ENCODE measurements at places on chromosomes 1 and 21.

DNA sequence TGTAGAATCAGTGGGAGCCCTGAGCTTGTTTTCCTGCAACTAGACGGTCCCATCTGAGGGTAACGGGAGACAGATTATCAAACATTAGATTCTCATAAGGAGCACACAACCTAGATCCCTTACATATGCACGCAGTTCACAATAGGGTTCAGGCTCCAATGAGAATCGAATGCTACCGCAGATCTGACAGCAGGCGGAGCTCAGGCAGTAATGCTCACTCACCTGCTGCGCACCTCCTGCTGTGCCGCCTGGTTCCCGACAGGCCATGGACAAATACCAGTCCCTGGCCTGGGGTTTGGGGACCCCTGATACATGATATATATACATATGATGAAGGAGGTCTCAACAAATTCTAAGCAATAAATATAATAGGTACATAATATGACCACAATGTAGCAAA lies 19.7 kb upstream of the SMIM12 start:
- no peak for DNase-seq

GRCh38 chr21:43864313-43864961 lies 586 bp upstream of the AGPAT3 start:
- DNase-seq, result peak; percentile 30

DNA sequence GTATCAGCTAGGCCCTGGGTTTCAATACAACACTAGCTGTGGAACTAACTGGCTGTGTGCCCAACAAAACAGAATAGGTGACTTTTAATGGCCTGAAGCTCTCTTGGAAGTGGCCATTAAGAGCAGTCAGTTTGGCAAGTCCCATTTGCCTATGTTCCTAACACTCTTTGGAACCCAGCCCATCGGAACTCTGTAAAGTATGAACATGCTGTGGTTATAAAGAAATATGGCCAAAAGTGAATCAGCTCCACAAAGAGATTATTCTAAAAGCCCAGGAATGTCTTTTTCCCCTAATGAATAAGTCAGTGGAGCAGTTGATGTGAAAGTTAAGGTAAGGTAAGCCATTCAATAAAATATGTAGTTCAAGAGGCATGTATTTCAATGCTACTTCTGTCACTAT lies 223.7 kb upstream of the ADAMTS5 start:
- no peak for DNase-seq

DNA sequence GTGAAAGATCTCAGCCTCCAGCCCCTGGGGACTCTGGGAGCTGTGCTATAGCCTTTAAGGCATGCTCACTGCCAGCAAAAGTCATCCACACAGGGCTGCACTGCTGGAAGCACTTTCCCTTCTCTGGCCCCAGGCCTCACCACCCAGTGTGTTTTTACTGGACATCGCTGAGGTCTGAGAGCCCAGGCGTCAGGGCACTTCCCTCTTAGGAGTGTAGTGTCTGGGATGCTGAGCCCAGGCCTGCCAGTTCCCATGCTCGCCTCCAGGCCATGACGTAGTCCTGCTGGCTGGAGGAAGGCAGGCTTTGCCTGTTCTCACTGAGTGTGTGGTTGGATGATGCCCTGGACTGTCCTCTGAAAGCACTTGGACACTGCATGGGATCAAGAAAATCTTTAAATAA lies 101.2 kb downstream of the GDAP2 start:
- no peak for DNase-seq

- no peak for DNase-seq
Measured at GRCh38 chr1:59419361-59420140, 122.7 kb downstream of the FGGY start.

DNA sequence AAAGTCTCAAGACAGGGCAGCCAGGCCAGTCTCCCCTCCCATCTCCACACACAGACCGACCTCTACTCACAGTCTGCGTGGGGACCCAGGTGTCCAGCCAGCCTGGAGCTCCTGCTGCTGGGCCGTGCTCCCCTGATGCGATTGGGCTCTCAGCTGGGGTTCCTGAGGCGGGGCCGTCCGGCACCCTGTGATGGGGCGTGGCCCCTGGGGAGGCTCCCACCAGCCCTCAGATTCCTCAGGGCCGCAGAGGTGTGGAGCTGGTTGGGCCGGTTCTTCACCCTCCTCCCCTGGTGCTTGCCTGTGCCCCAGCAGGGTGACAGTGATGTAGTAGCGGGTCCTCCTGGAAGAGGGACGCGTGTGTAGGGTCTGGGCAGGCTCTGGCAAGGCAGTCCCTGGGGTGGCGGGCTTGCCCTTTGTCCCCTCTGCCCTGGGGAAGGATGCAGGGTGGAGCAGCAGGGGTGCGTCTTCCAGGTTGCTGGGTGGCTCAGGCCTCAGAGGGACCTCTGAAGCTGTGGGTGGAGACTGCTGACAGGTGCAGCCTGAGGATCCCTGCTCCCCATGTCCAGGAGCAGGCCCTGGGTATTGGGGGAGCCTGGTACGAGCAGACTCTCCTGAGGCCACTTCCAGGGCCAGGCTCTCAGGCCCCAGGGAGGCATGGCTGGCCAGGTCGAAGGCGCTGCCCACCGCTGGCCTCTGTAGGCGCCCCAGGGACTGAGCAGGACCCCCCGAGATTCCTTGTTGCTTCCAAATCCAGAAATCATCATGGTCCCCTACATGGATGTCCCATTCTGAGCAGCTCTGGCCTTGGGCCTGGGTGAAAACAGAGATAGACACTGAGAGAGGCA lies at the start of gene CRYBG2:
Gene CRYBG2 (minus strand): TSS at position 155 of the 845 bp plus-strand sequence. CDS start 7,473 bp downstream, outside the sequence.
- DNase-seq, result no peak

- no peak for DNase-seq
Measured at GRCh38 chr1:50066806-50067205, 41.9 kb upstream of the ELAVL4 start.

DNA sequence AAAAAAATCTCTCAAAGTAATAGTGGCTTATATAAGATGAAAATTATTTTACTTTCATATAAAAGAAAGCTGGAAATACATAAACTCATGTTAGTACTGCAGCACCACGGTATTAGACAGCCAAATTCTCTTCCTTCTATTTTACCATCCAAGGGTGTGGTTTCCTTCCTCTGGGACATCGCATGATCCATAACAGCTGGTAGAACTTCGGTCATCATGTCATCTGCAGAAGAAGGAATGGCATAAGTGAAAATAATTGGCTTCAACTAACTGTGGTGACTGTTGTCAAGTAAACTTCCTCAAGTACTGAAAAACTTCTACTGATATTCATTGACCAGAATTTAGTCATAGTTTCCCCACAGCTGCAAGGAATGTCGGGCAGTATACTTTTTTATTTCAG lies 28.3 kb upstream of the IFI44L start:
- DNase-seq, result no peak

GRCh38 chr1:214135886-214136285 lies 145.1 kb upstream of the SMYD2 start:
- DNase-seq, result no peak

- DNase-seq, result no peak
Measured at GRCh38 chr1:196477262-196477661, 131.0 kb downstream of the KCNT2 start.

DNA sequence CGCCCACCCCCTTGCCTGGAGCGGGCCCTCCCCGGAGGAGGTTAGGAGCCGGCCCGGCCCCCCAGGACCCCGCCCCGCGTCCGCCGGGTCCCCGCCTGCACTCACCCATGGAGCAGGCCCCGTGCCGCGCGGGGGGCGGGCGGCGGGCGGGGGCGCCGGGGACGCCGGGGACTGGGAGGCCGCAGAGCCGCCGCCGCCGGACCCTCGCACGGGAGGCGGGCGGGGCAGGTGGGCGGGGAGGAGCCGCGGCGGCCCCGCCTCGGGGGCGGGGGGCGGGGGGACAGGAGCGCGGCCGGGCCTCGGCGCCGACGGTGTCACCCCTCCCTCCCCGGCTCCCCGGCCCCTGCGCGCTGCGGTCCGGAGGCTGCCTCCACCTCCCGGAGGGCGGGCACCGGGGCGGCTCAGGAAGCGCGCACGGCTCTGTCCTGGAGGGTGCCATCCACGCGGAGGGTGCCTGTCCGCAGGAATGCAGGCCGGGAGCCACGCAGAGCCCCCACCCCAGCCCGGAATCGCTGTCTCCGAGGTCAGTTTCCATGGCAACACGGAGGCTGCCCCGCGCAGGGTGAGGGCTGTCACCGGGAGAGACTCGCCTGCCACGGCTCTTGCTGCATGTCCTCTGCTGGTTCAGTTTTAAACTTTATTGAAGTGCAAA lies 5.9 kb upstream of the PLEKHG5 start:
- DNase-seq, result peak; percentile 50

- DNase-seq, result peak; percentile 18
Measured at GRCh38 chr1:151199873-151200581, 1.7 kb downstream of the PIP5K1A start.

DNA sequence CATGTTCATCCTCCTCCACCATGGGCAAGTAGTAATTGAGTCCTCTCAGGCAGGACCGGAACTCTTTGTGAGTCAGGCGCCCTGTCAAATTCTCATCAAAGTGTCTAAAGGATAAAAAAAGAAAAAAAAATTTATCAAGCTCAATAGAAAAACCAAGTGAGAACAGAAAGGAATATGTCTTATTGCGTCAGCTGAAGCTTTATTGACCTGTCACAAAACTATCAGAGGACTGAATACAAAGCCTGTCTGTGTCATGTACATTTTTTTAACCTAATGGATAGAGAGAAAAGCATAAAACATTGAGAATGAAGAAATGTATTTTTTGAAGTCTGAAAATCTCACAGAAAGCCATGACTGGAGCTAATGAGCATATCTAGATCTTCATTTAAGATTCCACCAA lies 8.7 kb downstream of the OR10Z1 start:
- DNase-seq, result no peak

DNA sequence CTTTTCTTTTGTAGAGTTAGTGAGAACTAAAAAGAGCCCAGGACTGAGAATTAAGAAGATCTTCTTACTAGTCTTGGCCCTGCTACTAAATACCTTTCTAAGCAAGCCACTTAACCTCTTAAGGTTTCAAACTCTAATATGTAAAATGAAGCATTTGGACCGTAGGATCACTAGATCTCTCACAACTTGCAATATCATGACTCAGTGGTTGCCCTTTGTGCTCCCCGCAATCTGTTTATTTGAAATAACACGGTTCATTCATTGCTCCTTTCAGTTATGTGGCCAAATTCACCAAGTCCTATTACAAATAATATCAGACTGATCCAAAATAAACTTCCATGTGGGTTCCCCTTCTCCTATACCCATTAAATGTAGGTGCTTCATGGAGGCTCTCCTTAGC lies 10.8 kb downstream of the PALMD start:
- DNase-seq, result no peak

DNA sequence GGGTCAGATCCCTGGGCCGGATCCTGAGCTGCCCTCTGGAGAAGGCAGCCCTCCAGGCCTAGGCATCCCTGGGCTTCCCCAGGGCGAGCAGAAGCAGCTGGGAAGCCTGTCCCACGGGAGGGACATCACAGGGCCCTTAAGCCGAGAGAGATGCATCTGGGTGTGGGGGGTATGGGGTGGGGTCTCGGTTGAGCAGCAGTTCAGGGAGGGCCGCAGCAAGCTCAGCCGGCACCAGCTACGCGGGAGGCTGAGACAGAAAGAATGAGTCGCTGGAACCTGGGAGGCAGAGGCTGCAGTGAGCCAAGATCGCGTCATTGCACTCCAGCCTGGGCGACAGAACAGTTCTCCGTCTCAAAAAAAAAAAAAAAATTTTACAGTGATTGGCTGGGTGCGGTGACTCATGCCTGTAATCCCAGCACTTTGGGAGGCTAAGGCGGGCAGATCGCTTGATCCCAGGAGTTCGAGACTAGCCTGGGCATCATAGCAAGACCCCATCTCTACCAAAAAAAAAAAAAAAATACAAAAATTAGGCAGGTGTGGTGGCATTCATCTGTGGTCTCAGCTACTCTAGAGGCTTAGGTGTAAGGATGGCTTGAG lies 37.7 kb downstream of the RRP1 start:
- DNase-seq, result no peak

- DNase-seq, result no peak
Measured at GRCh38 chr21:45393021-45393420, 11.9 kb upstream of the COL18A1 start.

GRCh38 chr1:198636391-198636790 lies 2.4 kb upstream of the PTPRC start:
- DNase-seq, result no peak

GRCh38 chr1:107451715-107452114 lies 310.9 kb downstream of the NTNG1 start:
- no peak for DNase-seq

GRCh38 chr1:6651909-6652308 lies 27.2 kb downstream of the THAP3 start:
- no peak for DNase-seq

DNA sequence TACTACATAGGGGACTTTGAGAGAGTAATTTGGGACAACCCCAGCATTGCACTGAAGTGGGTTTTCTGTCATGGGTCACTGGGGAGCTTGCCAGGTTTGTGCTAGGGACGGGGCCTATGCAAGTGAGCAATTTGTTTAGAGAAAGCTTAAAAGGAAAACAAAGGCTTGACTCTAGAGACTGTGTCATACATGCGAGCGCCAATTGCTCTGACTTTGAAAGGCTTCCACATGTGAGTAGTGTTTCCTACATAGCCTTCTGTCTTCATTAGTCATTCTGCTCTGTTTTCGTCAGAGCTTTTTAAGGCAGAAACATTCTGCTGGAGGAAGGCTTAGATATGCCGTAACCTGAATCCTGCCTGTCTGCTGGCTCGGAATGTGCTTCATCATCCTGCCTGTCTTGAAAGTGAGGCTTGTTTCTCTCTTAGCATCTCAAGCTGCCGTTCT lies 28.4 kb downstream of the TRIM45 start:
- DNase-seq, result no peak

DNA sequence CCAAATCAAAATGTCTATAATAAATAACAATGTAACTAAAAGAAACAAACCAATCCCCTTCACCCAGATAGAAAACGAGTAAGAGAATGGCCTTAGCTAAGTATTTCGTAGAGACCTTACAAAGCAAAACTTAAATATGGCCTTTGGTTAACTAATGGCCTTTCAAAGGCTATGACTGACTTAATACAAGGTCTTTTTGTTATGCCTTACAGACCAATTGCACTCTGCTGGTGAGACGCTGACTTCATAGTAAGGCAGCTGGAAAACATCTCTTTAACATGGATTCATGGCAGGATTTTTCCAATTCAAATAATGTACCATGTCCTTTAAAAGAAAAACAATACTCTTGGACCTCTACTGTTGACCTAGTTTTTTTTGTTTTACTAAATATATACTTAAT lies 15.8 kb upstream of the TBCE start:
- no peak for DNase-seq

DNA sequence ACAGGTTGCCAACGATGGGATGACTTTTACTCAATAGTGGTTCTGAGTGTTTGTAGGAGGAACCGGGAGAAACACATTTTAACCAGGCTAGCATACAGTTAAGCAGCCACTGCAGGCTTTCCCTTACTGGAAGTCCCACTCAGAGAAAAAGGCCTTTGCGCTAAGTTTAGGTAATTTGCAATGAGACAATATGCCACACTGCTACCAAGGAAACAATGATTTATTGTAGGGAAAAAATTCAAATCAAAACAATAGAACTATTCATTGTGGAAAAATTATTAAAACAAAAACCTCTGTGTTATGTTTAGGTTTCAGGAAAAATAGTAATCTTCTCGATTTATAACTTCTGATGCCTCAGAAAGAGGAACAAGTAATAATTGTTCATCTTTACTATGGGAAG lies 51.4 kb upstream of the CR2 start:
- no peak for DNase-seq

- no peak for DNase-seq
Measured at GRCh38 chr1:61520401-61520800, 204.5 kb downstream of the TM2D1 start.
